ENCODE measurements at places on chromosomes 7 and 10. TPM values are rescaled to one million over a fixed set of nuclear protein-coding genes. Genes with fewer than 3 reads are reported as not detected.

HOXA11 gene
- total RNA-seq, result 1.9 TPM

GRCh38 chr7:23918286-23918685 lies 208.3 kb downstream of the STK31 start:
- no peak for DNase-seq

GRCh38 chr10:118925404-118926071 lies 104.0 kb upstream of the NANOS1 start:
- no peak for DNase-seq

SPDYE1 gene
- not detected for total RNA-seq

DNA sequence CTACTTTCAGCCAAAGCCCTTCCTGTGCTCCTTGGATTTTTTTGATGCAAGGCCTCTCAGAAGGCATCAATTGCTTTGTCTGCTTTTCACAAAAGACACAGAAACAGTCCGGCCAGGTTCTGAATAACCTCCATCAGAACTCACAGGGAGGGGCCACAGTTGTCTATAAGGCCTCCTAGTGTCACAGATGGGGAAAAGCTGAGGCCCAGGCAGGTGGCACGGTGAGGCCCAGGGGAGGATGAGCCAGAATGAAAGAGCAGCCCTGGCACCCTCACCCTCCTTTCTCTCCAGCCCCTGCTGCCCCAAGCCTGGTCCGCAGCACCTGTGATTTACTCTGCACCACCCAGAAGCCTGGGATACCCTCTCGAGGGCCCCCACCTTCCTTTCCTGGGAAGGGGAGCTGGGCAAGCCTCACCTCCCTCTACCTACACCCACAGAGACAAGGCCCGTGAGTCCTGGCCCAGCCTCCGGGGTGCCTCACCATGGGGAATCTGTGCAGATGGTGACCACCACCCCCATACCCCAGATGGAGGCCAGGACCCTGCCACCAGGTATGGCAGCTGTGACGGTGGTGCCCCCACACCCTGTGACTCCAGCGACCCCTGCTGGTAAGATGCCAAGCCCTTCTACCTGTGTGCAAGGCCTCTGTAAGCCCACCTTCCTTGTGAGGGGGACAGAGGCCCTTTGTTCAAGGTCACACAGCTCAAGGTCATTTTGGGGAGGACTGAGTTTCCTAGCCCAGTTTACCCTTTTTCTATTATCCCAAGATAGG lies 26.2 kb upstream of the ZNF467 start:
- DNase-seq, result no peak

PIP gene
- total RNA-seq, result 140 TPM

ATG9B gene
- total RNA-seq, result 0.44 TPM

GRCh38 chr7:25968205-25968993 lies 183.6 kb upstream of the NFE2L3 start:
- DNase-seq, result no peak
